ENCODE measurements at places on chromosomes 6 and 20.

DNA sequence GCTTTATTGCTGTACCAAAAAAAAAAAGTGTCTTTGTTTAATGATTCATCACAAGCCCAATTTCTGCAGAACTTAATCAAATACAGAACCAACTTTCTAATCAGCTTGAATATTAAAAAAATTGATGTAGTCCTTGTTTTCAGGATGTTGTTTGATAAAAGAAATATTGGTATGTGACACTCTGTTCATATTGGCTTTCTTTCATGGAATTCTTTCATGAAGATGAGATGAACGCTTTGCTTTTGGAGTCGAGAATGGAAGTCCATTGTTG, 184.3 kb downstream of the ZNF217 start:
- no peak for DNase-seq

- DNase-seq, result no peak
Measured at GRCh38 chr6:11433860-11434259, 103.7 kb upstream of the TMEM170B start.

- DNase-seq, result no peak
Measured at GRCh38 chr6:19382676-19383075, 454.5 kb upstream of the ID4 start.

DNA sequence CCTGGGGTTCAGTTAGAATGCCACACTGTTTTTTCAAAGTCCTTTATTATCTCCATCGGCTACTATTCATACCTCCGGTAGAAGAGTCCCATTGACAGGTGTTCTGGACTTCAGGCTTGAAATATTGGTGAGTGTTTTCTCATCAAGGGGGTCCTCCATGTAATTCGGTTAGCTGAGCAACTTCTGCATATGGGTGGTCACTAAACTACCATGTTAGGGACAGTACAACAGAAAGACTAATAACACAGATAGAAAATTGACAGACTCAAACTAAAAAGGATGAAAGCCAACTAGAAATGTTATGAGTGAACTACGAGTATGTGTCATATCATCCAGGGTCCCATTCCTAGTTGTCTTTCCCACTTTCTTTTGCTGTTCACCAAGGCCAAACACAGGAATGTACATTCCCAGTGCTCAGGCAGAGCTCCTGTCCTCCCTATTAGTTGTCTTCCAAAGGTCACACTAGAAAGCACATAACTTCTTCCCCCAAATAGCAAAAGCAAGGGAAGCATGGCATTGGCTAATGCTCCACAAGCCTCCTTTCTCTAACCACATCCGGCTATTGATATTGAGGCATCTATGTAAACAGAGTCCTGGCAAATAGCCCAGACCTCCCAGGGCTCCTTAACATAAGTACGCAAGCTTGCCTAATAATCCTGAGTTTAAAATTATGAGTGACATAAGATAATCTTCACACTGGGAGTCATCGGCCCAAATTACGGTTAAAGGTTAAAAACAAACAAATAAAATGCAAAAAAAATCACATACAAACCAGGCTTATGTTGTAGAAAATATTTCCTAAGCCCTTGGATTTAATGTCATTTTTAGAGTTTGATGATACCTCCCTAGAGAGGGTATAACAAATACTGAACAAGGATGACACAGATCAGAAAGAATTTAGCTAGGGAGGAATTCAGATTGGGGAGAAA, 13.2 kb downstream of the CCN2 start:
- DNase-seq, result no peak

DNA sequence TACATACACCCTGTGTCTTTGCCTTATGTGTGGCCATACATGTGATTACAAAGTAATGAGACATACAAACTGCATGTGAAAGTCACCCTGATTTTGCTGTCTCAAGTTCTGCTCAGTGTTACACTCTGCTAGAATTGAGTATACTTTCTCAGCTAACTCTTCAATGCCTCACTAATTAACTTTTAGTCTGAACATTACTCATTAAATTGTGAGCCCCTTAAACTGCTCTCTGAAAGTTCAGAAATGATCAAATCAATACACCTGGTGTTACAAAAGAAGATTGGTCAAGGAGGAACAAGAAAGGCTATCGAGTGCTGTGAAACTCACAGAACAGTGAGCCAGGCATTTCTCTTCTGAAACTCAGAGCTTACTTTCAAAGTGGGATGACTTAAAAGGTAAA, 71.3 kb downstream of the MKKS start:
- DNase-seq, result no peak

GRCh38 chr20:4217349-4217841, 202.0 kb upstream of the RNF24 start:
- no peak for DNase-seq

DNA sequence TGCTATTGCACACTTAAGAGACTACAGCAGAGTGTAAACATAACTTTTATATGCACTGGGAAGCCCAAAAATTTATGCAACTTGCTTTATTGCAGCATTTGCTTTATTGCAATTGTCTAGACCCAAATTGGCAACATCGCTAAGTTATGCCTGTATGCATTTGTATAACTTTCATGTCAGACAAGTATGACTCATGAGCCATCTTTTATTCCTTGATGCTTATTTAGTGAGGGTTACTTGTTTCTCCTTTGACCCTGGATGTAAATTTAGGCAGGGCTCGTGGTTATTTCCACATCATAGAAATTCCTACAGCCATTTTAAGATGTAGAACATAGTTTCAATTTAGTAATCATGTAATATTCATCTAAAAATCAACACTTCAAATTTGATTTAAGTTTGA, 130.3 kb upstream of the LY86 start:
- DNase-seq, result peak; percentile 25

Measured in MV-4-11 (cell line).